Caudate nucleus (tissue), 63 donors: ENCODE measurements at places on chromosomes 16 and 17.

- no peak for DNase-seq
Observed at GRCh38 chr16:70402916-70403659, 35.8 kb downstream of the ST3GAL2 start.

DNA sequence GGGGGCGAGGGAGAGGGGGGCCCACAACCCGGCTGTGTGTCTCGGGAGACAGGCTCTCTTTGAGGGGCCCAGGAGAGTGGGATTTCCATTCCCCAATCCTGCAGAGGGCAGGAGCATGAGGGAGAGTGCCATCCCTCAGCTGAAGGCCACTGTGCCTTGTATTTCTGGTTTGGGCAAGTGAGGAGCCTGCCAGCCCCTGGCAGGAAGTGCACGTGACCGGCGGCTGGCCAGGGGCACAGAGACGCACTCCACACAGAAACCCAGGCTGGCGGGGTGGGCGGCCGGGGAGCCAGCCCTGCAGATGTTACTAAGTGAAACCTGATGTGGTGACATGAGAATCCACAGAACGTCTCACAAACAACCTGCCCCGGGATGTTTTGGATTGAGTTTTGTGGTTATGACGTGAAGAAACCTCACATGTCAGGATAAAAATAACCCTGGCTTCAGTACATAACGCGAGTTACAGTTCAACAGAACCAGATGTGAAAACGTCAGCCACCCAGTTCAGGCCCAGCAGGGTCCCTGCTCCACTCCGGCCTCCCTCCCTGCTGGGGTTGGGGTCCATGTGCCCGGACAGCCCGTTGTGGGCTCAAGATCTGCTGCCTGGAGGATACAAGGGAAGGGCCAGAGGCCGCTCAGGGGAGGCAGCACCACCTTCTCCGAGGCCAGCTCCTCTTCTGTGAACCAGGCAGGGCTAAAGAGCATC is 51.7 kb upstream of the MTSS2 start:
- peak; percentile 17 for DNase-seq

DNA sequence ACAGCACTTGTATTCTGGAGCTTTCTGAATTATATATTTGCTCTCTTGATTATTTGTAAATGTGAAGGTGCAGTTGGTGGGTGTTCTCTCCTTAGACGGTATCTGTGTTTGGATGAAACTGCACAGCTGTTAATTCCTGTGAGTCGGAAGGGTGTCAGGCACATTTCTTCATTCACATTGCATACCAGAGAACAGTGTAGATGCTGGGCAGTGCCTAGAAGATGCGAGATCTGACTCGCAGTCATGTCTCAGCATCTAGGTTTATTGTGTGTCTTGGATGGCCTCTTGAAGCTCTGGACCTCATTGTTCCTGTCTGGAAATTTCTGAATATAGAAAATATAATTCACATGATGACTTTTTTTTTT is 61.2 kb downstream of the CLEC16A start:
- DNase-seq, result no peak

DNA sequence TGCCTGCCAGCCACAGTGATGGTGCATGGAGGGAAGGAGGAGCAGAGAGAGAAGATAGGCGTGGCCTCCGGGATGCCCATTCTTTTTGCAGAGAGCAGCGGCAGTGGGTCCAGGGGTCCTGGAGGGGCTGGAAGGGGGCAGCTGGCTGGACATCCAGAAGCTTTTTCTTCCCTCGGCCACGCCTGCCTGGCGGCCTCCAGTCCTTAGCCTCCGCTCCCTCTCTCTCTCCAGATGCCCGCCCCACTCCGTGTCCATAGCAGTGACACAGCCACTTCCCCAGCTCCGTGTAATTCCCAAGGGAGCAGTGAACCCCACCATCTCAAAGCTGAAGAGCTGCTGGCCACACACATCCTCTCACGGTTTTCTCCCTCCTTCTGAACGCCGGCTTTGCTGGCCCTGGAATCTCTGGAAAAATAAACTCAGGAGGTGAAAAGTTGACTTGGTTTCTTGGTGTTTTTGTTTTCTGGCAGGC is 26.3 kb upstream of the CDC42EP4 start:
- no peak for DNase-seq

GRCh38 chr17:8143581-8144400 is 8.4 kb downstream of the PER1 start:
- no peak for DNase-seq

GRCh38 chr16:59950431-59950830 is 1216.3 kb upstream of the GOT2 start:
- no peak for DNase-seq

- no peak for DNase-seq
Observed at GRCh38 chr17:76868176-76868668, at the start of gene MGAT5B. Gene MGAT5B, plus strand, starts transcription at chr17:76868404. Its CDS starts 626 bp downstream, at chr17:76869030.

- no peak for DNase-seq
Observed at GRCh38 chr16:2830355-2830695, 222 bp downstream of the ZG16B start.

DNA sequence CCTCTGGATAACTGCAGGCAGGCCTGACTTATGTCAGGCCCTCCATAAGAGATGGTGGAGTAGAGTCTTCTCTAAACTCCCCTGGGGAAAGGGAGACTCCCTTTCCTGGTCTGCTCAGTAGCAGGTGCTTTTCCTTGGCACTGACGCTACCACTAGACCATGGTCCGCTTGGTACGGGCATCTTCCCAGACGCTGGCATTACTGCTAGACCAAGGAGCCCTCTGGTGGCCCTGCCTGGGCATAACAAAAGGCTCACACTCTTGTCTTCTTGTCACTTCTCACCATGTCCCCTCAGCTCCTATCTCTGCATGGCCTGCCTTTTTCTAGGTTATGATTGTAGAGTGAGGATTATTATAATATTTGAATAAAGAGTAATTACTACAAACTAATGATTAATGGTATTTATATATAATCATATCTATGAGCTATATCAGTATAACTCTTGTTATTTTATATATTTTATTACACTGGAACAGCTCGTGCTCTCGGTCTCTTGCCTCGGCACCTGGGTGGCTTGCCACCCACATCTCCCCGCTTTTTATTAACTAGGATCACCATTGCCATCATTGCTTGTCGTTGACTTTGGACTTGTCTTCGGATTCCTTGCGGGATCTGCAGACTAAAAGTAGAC is 59.8 kb upstream of the ARL4D start:
- DNase-seq, result peak; percentile 49

DNA sequence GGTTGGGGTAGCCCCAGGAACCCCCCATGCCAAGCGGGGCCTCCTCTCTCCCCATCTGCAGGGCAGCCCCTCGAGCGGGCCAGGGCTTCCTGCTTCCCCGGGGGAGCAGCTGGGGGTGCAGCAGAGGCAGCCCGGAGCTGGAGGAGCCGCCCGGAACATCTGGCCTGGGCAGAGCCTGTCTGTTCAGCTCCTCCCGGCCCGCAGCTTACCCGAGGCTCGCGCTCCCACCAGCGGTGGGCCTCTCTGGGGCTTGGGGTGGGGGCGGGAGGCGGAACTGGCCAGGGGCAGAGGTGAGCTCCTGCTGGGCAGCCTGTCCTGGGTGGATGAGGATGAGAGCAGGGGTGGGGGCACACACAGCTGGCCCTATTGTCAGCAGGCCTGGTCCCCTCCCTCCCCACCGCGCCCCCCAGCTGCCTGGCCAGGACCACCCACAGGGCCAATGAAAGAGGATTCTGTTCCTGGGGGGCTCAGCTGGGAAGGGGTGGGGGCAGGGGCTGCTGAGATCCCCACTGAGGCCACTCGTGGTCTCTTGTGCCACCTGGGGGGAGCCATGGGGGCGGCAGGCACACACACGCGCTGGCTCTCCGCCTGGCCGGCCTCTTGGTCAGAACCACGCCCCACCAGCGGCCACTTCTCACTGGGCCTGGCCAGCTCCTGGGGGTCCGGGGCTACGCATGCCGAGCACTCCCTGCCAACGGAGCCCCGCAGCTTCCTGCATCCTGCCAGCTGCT is 34.7 kb downstream of the BAHCC1 start:
- DNase-seq, result peak; percentile 74

DNA sequence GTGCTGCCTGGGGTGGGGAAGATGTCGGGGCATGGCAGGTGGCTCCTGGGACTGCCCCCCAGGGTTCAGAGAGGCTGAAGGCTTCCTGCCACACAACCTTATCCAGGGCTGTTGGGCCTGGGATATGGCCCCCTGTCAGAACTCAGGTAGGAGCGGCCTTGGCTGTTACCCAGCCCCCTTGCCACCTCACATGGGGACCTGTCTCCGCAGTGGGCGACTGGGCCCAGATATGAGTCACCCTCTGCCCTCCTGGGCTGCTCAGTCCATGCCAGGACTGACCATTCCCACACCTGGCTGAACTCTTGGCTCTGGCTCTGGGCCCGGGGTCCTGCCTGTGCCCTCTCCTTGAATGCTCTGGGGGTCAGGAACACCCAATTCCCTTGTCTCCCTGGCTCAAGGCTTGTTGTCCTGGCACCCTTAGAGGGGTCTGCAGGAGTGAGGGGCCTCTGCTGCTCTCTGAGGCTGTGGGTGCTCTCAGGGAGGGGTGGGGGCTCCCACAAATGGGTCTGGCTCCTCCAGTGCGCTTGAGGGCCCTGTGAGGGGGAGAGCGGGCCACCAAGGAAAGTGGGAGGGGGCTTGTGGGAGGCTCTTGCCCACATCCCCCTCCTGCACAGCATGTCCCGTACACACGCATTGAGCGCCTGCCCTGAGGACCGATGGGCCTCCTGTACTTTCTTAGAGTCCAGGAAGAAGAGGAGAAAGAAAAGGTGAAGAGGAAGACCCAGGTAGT is 36.0 kb downstream of the LGALS9 start:
- no peak for DNase-seq

GRCh38 chr17:13806092-13806491 is 204.4 kb upstream of the HS3ST3A1 start:
- DNase-seq, result no peak

- no peak for DNase-seq
Observed at GRCh38 chr16:72474501-72475123, 302.7 kb upstream of the PMFBP1 start.

DNA sequence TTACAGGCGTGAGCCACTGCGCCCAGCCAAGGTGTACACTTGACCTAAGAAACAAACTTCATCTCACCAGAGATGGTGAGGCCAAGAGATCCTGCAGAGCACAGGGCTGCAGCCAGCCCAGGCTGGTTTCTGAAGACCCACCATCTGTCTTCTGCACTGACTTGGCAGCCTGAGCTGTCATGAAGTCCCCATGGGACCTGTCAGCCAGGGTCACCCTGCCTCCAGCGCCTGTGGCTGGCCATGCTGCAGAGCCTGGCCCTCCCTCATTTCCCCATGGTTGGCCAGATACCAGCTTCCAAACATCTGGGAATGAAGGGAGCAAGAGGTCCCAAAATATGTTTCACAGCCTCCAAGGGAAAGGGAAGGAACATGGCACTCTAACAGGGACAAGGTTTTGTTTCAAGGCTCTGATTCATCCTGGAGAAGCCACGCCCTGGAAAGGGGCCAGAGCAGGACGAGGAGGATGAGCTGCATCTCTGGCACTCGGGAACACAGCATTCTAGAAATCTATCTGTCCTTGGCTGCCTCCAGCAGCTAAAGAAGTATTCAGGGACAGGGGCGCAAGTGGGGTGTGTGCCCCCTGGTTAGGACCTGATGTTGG is 45.3 kb downstream of the DDX19A start:
- DNase-seq, result peak; percentile 24

DNA sequence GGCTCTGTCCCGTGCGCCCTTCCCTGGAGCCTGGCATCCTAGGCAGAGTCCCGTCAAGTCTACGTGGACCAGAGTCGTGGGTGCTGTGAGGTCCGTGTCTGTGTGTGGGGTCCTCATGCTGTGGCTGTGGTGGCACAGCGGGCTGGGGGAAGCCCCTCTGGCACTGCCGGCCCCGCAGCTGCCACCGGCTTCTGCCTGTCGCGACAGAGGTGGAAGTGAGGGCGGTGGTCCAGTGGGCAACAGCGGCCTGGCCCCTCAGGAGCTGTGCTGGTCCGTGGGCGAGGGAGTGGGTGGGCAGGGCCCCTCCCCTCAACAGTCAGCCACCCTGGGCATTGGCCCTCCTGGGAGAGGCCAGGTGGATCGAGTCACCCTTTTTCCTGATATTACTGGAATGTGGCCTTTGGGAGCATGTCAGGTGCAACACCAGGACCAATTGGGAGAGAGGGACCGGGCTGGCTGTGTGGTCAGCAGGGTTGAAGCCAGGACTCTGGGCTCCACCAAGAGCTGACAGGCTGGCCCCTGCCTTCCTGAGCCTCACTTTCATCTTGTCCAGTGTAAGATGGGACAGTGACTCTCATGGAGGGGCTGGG is 11.9 kb downstream of the BAIAP2 start:
- no peak for DNase-seq

GRCh38 chr17:67686241-67686640 is 31.5 kb upstream of the NOL11 start:
- no peak for DNase-seq

DNA sequence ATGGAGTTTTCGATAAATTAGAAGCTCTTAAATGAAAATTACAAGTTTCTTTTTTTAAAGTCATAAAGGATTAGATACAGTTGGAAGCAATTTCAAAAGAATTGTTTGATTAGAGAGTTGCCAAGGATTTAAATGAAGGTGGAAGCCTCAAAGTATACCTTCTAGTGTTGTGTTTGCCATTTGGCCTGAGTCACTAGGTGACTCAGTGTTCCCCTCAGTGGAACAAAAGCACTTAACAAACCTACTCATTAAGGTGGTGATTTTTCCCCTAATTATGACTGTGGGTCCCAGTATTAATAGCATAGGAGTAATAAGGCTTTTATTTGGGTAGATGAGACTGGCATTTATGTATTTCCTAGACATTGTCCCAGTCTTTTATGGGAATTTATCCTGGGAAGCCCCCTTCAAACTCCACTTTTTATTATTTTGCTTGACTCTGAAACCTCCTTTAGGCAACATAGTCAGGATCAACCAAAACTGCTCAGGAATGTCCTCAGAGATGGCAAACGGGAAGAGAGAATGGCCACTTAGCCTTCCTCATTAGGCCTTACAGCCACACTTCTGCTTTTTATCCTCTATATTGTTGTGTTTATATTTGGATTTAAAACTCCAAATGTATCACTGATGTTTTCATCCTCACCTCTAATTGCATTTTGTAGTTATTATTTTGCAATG is 161.0 kb downstream of the FTO start:
- no peak for DNase-seq

DNA sequence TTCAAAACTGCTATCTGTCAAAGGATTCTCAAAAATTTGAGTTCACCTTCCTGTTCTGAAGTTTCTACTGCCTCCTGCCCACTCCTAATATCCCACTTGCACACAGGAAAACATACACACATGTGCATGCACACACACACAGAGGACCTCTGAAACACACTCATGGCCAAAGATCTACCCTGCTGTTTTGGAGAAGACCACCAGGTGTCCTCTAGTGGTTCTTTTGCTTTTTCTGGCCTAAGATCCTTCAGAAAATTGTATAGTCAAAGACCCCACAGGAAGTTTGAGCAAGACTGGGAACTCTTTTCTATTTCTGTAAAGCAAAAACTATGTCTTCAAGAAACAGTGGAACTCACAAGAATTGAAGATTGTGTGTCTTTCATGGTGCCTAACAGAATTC is 90.2 kb downstream of the CDH8 start:
- DNase-seq, result no peak

DNA sequence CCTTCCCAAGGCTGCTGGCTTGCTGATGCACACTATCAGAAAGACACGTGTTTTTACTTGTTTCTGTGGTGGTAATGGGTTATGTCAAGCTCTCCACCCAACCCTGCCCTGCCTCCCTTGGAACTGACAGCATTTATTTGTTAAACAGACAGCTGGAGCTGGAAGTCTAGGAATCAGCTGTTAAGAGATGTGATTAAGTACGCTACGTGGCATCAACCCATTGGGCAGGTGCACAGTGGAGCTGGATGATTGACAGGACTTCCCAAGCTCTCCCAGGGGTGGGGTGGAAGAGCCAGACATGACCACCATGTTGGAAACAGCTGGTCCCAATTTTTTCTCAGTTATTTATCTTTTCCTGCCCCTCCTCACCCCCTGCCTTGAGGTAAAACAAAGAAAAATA is 49.4 kb downstream of the ADAMTS18 start:
- no peak for DNase-seq
